ENCODE measurements at places on chromosomes 6 and 20.
A peak's percentile ranks its signal among the peaks of the same experiment; 100 is the strongest.

DNA sequence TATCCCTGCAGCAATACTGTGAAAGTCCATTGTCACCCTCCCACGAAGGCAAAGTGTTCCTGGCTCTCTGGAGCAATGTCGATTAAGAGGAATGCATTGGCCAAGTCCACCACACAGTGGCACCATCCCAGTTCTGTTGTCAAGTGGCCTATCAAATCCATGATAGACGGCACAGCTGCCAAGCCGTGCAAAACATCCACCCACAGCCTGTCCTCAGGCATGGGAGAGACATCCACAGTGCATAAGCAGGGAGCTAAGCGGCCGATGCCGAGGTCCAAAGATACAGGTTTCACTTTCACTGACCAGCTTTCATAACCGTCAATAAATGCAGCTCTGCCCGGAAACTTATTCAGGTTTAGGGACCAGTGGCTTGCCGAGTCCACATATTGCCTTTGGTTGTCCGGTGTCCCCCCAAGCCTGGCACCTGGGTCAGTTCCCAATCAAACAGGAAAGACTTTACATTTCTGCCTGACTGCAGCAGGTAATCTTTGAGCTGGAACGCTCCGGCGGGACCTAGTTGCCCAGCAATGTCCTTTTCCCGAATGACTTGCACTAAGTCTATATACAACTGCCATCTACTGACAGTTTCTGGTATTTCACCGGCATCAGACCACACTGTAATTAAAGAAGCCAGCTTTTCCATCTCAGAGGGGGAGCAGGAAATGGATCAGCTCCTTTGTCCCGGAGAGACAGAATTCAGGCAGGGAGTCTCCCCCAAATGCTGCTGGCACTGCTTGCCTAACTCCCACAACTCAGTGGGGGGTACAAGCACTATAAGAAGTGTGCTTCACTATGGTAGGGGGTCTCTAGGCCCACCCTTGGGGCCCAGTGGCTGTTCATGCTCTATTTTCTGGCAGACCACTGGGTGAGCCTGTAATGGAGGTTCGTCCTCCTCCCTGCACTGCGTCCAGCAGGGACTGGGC lies 6.3 kb downstream of the ZKSCAN3 start:
- DNase-seq: peak; percentile 26

GRCh38 chr6:116536216-116536621 lies 9.3 kb downstream of the TRAPPC3L start:
- peak; percentile 18 for DNase-seq

GRCh38 chr6:141548966-141549365 lies 583.8 kb upstream of the GJE1 start:
- DNase-seq: no peak

DNA sequence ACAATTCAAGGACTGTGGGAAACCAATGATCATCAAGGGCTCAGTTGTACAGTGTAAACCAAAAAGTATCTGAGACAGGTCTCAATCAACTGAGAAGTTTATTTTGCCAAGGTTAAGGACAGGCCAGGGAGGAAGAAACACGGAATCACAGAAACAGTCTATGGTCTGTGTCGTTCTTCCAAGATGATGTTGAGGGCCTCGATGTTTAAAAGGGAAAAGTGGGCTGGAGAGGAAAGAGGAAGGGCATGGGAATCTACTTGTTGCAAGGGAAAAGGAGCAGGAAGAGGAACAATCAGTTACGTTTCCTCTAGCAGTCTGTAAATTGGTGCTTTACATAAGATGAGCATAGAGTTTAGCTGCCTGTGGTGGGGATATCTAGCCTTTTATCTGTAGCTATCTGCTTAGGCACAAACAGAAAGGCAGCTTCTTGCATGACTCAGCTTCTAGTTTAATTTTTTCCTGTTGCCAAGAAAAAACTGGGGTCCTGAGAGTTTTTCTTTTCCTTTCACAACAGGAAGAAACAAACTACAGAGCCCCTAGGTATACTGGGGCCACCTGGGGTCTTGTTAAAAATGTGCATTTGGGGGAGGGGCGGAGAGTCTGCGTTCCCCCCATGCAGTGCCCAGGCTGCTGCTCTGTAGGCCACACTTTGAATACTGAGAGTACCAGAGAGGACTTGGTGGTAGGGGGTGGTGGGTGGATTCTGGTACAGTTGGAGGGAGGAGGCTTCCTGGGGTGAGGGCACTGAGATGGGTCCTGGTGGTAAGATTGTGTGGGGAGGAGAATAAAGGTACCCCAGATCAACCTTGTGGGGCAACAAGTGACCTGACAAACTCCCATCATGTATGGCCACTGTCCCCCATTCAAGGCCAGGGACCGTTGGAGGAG lies 35.3 kb upstream of the EZR start:
- DNase-seq: peak; percentile 23

GRCh38 chr6:34374069-34374468 lies 18.4 kb downstream of the NUDT3 start:
- DNase-seq: no peak

- DNase-seq: no peak
These were observed 86.2 kb upstream of the GPR6 start for GRCh38 chr6:109891924-109892323.

DNA sequence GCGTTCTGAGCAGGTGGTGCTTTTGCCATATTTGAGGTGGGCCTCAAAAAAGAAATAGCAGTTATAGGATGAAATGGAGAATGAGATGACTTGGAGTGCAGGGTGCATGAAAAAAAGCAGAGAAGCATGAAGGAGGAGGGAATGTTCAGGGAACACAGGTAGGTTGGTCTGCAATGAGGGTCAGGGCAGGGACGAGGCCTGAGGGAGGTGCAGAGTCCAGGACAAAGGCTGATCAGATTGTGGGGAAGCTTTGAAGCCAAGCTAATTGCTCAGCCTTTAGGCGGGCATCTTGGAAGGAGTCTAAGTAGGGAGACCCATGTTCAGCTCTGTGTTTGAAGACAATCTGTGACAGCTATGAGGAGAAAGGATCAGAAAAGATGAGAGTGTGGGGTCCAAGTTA lies 12.0 kb downstream of the TRAM2 start:
- no peak for DNase-seq

- no peak for DNase-seq
These were observed 14.3 kb downstream of the SULF2 start for GRCh38 chr20:47770935-47771334.

- no peak for DNase-seq
These were observed 63.3 kb downstream of the SLC16A10 start for GRCh38 chr6:111150577-111150976.

DNA sequence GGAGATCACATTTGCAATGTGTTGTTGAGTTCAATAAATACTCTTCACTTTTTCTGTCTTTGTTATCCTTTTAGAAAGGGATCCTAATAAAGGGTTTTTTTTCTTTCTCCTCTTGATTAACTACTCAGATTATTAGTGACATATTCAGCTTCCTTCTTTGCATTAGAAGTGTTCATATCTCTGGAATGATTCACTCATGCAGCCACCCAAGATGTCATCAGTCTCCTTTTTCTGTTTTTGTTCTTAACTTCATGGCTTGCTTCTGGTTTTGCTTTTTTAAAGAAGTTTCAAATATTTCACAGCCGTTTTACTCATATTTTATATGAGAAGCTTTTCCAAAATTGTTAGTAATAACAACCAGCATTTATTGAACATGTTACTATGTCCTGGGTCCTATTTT lies 187.6 kb downstream of the TMEM242 start:
- DNase-seq: no peak

DNA sequence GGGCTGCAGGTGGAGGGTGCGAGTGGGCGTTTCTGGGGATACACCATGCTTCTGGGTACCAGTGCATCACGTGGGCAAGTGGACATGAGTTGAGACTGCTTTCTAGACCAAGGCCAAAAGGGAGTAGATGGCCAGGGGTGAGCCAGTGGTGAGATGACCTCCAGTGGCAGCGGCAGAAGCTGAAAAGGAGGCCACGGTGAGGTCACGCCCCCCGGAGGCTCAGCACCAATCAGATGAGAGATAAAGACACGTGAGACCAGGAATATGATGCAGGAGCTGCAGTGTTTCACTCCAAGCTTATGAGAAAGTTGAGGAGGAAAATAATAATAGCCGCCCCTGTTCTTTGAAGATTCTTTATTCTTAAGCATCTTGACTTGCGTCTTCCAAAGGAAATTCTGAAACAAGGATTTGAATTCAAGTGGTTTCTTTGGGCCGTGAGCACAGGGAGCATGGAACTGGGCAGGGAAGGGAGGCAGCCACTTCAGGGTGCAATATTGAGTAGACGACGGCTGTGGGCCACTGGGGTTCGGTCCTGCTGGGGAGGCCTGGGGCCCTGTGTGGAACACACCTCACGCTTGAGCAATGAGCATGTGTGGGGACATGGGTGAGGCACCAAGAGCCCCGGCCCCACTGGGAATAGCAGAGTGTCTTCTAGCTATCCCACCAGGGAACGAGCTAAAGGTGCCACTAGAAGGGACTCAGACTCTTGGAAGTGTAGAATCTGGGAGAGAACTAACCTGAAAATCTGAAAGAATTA lies 156.7 kb upstream of the LRFN2 start:
- DNase-seq: no peak

DNA sequence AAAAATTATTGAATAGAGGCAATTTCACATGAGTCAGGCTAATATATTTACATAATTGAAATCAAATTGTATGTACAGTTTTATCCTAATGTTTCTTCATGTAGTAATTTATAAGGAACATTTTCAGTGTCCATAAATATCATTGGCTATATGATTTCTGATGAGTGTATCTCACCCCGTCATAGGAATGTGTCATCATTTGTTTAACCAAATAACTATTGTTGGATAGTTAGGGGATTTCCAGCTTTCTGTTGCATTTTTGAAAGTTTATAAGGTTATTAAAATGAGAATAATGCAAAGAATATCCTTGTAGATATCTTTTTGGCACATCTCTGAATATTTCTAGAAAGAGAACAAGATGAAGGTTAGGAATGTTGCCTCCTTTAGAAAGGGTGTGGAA lies 39.0 kb downstream of the SYTL3 start:
- DNase-seq: no peak

GRCh38 chr20:62142252-62143080 lies 728 bp downstream of the PSMA7 start:
- DNase-seq: no peak

- DNase-seq: no peak
These were observed 510.2 kb downstream of the PREX1 start for GRCh38 chr20:48317578-48317977.

GRCh38 chr6:42394881-42395620 lies 56.7 kb downstream of the TRERF1 start:
- DNase-seq: no peak

DNA sequence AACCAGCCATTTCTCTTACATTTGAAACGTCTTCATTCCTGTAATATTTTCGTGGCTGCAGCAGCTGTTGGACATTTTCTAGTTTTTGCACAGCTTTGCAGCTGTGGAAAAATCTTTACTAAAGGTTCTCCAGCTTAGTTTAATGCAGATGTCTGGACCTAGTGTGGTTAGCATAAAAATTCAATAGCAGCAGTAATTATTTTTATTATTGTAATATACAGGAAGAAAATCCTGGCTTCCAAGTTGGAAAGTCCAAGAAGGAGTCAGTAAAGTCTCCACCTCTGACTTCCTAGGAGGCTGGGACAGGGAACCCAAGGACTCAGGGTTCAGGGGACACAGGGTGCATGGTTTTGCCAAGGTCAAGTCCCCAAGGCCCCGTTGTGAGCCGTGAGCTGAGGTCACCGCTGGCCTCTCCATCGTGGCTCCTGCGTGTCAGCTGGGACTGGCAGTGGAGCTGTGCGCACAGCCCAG lies 230.6 kb downstream of the FNDC1 start:
- no peak for DNase-seq

GRCh38 chr6:119147101-119148053 lies 68.9 kb upstream of the FAM184A start:
- DNase-seq: no peak

DNA sequence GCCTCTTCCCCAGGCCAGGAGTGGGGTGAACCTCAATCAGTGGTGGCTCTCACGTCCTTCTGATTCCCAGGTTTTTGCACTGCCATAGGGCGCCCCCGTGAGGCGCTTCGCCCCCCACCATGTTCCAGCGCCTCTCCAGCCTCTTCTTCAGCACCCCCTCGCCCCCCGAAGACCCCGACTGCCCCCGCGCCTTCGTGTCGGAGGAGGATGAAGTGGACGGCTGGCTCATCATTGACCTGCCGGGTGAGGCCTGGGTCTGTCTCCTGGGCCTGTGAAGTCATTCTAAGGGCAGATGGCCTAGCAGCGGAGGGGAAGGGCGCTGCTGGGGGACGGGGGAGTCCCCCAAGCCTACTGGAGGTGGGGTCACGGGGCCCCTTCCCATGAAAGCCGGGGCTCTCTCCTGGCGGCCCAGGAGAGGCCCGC lies 4.5 kb downstream of the TP53INP2 start:
- peak; percentile 49 for DNase-seq

GRCh38 chr6:129124347-129124746 lies 241.4 kb downstream of the LAMA2 start:
- no peak for DNase-seq

DNA sequence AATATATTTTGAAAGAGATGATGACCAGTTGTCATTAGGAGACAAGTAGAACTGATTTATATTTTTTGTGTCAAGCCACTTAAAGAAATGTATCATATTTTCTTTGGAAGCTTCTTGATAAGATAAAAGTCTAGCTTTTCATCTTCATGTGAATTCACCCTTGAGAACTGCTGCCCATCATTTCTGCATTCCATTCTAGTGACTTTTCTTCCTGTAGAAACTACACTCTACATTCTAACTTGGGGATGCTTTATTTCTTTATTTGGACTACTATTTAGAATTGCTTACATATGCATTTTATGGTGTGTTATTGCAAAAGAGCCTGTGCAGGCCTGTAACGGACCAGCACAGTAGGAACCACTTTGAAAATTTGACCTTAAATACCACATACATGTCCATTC lies 335.0 kb upstream of the KCNQ5 start:
- no peak for DNase-seq

GRCh38 chr20:3164763-3165410 lies 5.2 kb upstream of the FASTKD5 start:
- no peak for DNase-seq

All from stimulated activated CD4-positive, alpha-beta T cell treated with anti-CD3 and anti-CD28 coated beads, Interleukin-1b, Interleukin-23, amount 100 ng/mL, for 4 hours (primary cell).